ENCODE measurements at places on chromosomes 12 and 14. TPM values are rescaled to one million over a fixed set of nuclear protein-coding genes. Genes with fewer than 3 reads are reported as not detected.

- DNase-seq: no peak
These were observed 104.2 kb downstream of the POLR3B start for GRCh38 chr12:106461730-106462129.

DNA sequence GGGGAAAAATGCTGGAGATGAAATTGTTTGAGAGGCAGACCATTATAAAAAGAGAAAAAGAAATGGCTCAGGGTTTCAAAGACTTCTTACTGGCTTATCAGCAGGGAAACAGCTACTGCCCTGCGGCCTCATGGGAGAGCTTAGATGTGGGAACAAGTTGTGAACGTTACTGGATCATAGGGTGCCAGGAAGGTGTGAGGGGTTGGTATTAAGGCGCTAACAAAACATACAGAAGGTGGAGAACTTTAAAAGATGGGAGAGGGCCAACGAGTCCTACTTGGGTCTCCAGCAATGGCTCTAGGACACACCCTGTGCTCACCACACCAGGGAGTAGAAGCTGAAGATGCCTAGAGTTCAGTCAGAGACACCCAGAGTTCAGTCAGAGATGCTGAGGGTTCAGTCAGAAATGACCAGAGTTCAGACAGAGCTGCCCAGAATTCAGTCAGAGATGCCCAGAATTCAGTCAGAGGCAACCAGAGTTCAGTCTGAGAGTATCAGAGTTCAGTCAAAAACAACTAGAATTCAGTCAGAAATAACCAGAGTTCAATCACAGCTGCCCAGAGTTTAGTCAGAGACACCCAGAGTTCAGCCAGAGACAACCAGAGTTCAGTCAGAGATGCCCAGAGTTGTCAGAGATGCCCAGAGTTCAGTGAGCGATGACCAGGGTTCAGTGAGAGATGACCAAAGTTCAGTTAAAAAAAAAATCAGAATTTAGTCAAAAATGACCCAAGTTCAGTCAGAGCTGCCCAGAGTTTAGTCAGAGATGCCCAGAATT lies 1103.6 kb downstream of the BCL11B start:
- no peak for DNase-seq

DNA sequence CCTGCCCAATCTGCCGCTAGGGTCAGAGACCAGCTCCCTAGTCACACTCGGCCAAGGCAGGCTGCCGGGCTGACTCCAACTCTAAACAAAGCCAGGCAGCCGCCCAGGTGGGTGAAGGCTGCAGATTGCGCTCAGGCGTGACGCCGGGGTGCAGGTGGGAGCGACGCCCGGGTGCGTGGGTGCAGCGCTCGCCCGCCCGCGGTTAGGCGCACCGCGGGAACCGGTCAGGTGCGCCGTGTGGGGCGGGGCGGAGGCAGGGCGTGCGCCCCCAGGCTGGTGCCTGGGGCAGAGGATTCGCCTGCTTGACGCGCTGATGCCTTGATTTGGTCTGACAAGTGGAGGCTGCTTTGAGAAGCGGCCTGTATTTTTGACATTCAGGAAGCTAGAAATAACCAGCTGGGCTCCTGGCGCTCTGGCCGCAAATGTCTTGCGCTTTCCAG lies 126.7 kb upstream of the HIF1A start:
- DNase-seq: no peak

SPTB gene
- polyA plus RNA-seq: 0.03 TPM

DNA sequence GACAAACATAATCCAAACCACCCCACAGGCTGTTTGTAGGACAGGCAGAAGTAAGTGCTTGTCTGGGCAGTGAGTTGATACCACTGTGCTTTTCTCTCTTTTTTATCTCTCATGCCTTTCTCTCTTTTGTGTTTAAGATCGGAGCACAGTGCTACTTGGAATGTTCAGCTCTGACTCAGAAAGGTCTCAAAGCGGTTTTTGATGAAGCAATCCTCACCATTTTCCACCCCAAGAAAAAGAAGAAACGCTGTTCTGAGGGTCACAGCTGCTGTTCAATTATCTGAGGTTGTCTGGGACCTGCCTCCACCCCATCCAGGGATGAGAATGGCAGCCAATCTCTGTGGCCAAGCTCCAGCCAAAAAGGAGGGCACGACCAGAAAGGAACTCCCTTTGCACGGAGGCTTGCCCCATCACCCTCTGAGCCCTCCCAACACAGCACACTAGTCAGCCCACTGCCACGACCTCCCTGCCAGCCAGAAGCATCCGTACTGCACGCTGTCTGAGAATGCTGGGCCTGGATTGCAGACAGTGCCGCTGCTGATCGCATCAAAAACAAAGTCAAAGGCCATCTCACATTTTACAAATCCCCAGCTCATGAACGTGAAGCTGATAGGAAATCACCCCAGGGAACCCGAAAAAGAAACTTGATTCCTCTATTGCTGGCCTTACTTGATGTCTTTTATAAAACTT lies 27.8 kb downstream of the GPHB5 start:
- DNase-seq: no peak

GRCh38 chr12:104668274-104668718 lies 211.5 kb downstream of the CHST11 start:
- DNase-seq: no peak

DNA sequence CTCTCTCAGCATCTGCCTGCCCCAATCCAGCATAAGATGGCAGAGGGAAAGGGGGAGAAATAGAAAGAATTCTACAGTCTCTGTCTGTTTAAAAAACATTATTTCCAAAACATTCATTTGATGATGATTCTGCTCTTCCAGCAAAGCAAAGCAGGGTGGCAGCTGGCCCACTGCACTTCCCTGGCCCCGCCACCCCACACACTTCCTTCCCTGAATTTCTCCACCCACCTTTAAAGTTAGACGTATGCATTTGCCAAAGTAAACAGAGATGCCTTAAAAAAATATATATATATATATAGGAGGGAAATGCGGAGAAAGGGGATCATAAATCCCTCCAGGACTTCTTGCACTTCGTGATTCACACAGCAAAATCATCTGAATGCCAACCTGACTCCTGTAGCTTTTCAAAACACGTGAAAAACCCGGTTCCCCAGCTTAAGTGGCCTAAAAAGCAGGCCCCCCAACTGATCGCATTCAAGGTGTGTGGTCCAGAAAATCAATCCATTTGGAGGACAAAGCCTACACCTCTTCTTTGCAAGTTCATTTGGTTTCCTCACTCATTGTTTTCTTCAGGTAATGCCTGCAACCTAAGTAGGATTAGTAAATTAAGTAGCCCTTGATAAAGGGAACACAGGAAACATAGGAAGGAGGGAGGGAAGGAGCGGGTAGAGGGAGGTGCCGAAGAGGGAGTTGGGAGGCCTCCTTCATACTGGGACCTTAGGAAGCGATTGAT lies 68.8 kb downstream of the LLPH start:
- DNase-seq: peak; percentile 40

ACSM4 gene
- polyA plus RNA-seq: not detected

- no peak for DNase-seq
These were observed 15.3 kb upstream of the SNAPC1 start for GRCh38 chr14:61746881-61747280.
